ENCODE measurements at places on chromosomes 11 and 22. TPM values are rescaled to one million over a fixed set of nuclear protein-coding genes. Genes with fewer than 3 reads are reported as not detected.

DEFB131B gene
- not detected for total RNA-seq

SAA2 gene
- total RNA-seq = 0.87 TPM

RAG2 gene
- not detected for total RNA-seq

SYT8 gene
- not detected for total RNA-seq

OR51M1 gene
- total RNA-seq = not detected

DNA sequence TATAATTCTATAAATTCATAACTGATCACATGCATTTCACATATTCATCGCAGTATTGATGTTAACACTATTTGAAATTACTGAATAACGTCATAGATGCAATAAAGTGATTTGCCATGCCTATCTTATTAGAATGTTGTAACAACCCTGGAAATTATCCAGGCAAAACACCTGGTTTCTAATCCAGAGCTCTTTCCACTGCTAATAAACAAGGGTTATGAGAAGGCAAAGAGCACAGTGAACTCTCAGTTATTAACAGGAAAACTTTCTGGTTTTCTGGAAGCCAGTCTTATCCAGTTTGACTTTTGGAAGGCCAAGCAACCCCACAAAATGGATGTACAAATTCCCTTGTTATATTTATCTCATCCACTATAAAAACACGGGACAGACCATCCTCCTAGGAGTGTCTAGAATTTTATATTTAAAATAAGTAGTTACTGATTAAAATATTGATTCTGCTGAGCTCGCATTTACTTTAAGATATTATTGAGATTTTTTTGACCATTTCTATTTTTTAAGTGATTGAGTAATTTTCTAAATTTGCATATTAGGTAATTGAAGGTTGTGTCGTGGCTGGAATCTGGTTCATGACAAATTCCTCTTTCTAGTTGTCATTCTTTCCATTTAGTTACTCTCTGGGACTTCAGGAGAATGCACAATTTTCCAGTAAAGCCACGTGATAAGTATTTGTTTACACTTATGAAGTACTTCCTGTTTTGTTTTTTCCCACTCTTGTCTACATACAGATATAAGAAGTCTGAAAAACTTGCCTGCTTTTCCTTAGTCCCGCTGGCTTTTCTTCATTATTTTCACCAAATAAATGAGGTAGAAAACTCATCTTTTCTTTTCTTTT lies 47.9 kb downstream of the DCUN1D5 start:
- no peak for DNase-seq

DNA sequence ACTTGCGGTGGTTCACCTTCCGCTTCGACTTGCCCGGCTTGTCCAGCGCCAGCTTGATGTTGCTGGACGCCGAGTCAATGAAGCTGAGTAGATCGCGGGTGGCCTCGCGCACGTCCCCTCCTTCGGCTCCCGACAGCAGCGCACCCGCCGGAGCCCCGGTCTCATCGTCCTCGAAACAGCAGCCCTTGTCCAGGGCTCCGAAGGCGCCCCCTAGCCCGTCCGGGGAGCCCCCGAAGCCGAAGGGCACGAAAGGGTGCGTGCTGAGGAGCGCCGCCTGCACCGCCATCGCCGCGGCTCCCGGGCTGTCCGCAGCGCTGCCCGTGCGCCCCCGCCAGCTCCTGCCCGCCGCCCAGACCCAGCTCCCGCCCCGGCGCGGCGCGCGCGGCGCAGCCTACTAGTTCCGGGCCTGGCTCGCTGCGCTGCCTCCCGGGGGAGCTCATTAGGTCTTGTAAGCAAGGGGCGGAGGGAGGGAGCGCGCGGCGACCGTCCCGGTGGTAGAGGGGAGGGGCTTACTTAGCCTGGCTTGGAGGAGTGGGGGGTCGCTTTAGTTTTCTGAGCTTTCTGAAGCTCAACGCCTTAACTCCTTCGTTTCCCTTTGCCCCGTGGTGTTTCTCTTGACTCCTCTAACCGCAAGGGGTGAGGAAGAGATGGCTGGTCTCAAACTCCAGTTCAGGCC lies at the start of gene FAM181B:
TSS of gene FAM181B (minus strand) at position 421 of the 676 bp plus-strand sequence. CDS start at position 286, 135 bp downstream.
- no peak for DNase-seq

- no peak for DNase-seq
Observed at GRCh38 chr11:92829671-92830070, 139.8 kb upstream of the MTNR1B start.

GRCh38 chr11:2898366-2899079 lies 12.9 kb upstream of the CDKN1C start:
- DNase-seq = peak; percentile 77
